Esophagus muscularis mucosa (tissue), 4 donors: ENCODE measurements at places on chromosomes 13 and 19. TPM values are rescaled to one million over a fixed set of nuclear protein-coding genes. Genes with fewer than 3 reads are reported as not detected.

Gene UNC13A
- under 0.01 TPM for total RNA-seq

Gene COL4A1
- total RNA-seq, result 328 TPM

Gene IGFLR1
- total RNA-seq, result 1.7 TPM

Gene LGI4
- 32.0 TPM for total RNA-seq

Gene PINLYP
- 3.8 TPM for total RNA-seq

Gene PNMA8C
- total RNA-seq, result 0.13 TPM

Gene SERP2
- total RNA-seq, result 8.9 TPM

Gene NCAN
- total RNA-seq, result not detected

Gene SPACA4
- not detected for total RNA-seq

Gene PTH2
- total RNA-seq, result not detected

Gene ZNF699
- 19.1 TPM for total RNA-seq

Gene PEX11G
- total RNA-seq, result 5.3 TPM

Gene ZNF793
- total RNA-seq, result 4.8 TPM

Gene ZNF524
- total RNA-seq, result 35.1 TPM

Gene MEF2B
- not detected for total RNA-seq

Gene PSG11
- total RNA-seq, result not detected

Gene FREM2
- 0.33 TPM for total RNA-seq

Gene C19orf73
- 3.3 TPM for total RNA-seq

Gene SPINT2
- total RNA-seq, result 12.8 TPM

Gene TLE6
- total RNA-seq, result not detected

Gene C19orf85
- not detected for total RNA-seq

Gene SULT2A1
- total RNA-seq, result not detected

Gene LYL1
- 15.4 TPM for total RNA-seq

Gene KLF5
- 8.3 TPM for total RNA-seq

Gene SYDE1
- total RNA-seq, result 42.8 TPM

Gene PRX
- total RNA-seq, result 5.8 TPM

Gene IRGC
- not detected for total RNA-seq

Gene PNMA8A
- 2.2 TPM for total RNA-seq

Gene ZNF492
- total RNA-seq, result 0.42 TPM

Gene ZFR2
- 0.69 TPM for total RNA-seq

Gene ZNF560
- not detected for total RNA-seq

Gene KRTDAP
- total RNA-seq, result not detected

Gene KLK2
- not detected for total RNA-seq

Gene CNN1
- total RNA-seq, result 3,384 TPM

Gene DMKN
- total RNA-seq, result 1.7 TPM

Gene NLRP7
- not detected for total RNA-seq

Gene LMTK3
- 0.42 TPM for total RNA-seq

Gene NKPD1
- not detected for total RNA-seq

Gene KCTD4
- not detected for total RNA-seq

Gene ZNF8
- 8.1 TPM for total RNA-seq

Gene HNRNPUL1
- 148 TPM for total RNA-seq

Gene FFAR1
- not detected for total RNA-seq

Gene STOML3
- total RNA-seq, result not detected
